ENCODE measurements at places on chromosomes 6 and 20.

- DNase-seq, result no peak
Observed at GRCh38 chr6:6494677-6495076, 93.8 kb upstream of the LY86 start.

DNA sequence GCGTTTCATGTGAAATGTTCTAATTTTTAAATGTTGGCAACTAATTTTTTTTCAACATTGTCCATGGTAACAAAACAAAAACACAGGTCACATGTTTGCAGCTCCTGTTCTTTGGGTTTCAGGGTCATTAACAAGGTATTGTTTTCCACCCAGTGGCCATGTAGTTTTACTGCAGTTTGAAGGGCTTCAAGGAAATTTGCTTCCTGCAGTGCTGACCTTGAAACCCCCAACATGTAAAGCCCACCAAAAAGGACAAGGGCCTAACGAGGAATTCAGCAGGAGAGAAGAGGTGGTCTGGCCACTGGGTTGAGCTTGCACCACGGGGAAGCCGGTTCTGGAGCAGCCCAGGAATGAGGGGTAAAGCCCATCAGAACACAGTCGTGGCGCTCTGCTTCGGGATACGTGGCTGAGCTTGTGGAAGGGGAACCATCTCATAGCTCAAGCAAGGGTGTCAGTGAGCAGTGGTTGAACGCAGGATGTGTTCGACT is 13.9 kb upstream of the KLHL31 start:
- no peak for DNase-seq

DNA sequence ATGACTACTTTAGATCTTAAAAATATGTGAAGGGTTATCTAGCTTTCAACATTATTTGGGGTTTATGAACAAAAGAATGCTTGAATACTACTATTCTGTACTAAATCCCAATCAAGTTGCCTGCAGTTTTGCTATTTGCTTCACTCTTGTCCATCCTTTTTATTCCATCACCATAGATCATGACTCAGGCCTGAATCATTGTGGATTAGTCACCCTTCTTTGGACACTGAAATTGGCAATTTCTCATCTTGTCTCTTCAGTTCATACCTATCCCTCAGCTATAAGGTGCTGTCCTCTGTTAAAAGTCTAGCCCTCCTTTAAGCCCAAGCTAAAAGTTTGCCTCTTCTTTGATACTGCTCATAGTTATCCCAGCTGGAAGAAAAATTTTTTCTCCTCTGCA is 199.1 kb downstream of the CENPW start:
- no peak for DNase-seq

DNA sequence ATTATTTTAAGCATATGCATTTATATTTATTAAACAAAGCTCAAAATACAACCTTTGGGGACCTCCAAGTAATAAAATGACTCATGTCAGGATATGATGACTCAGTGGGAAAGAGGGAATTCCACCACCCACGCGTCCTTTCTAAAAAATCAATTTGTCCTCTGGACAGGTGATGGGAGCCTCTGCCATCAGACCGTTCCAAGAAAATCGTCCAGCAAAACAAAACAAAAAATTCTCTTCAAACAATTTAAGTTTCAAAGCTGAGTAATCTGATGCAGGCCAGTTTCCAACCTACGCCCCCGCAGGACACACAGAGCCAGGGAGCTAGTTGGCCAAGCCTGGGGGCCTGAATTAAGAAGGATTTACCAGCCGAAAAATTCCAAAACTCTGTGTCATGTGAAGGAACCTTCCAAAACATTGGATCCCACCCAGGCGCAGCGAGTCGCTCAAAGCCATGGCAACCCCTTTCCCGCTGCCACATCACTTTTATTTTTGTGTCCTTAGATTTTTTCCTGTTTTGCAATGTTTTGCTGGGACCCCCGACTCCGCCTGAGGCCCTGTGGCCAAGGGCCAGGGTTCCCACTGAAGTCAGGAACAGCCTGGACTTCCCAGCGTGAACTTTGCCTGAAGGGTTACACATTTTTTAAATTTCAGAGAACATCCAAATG is 95.3 kb downstream of the NFATC2 start:
- DNase-seq, result no peak

- no peak for DNase-seq
Observed at GRCh38 chr6:102458990-102459389, 1065.5 kb downstream of the GRIK2 start.

- DNase-seq, result no peak
Observed at GRCh38 chr6:132130626-132131298, 179.6 kb upstream of the CCN2 start.

DNA sequence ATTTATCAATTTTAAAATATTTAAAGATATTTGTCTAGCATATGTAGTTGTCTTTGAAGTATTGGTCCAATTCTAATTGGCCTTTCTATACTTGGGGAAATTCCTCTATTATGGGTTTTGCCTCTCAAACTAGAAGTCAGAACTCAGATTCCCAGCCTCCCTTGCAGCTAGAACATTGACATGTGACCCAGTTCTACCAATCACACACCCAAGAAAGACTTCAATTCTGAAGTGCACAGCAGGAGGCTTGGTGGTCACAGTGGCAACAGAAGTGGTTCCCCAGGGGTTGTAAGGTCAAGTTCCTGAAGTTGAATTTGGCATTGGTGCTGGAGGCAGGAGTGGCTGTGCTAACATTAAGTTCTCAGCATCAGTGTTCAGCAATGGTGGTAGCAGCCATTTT is 14.8 kb upstream of the FKBP5 start:
- DNase-seq, result no peak
